WERI-Rb-1 (cell line): ENCODE measurements at places on chromosomes 1 and 21.
A peak's percentile ranks its signal among the peaks of the same experiment; 100 is the strongest.

DNA sequence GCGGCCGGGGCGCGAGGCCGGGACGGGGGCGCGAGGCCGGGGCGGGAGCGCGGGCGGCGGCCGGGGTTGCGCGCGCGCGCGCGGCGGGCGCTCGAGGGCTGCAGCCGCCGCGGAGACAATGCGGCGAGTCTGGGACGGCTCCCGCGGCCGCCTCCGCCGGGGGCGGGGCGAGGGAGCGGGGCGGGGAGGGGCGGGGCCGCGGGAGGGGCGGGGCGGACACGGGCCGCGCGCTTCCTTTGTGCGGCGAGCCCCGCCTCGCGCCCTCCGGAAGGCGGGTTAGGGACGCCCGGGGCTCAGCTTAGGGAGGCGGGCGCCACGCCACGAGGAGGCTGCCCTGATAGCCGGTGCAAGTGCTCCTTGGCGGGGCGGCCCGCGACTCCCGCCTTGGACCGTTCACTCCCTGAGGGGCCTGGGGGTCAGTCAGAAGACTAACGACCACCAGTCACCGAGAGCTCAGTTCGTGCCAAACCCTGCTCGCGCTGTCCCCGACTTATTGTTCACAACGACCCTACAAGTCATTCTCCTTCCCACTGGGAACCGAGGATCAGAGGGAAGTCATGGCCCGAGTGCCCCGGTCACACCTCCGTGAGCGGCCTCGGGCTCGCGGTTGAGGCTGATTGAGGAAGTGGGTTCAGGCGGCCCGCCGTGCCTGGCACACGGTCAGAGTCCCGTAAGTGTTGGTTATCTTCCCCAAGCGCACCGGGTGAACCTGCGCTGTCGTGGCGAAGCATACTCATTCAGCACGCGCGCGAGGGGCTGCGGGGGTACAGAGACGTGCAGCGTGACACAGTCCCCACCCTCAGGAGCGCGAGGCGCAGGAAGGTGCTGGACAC, 29.1 kb upstream of the A3GALT2 start:
- peak; percentile 87 for DNase-seq

GRCh38 chr1:79741720-79742421, 735.3 kb upstream of the ADGRL4 start:
- no peak for DNase-seq

DNA sequence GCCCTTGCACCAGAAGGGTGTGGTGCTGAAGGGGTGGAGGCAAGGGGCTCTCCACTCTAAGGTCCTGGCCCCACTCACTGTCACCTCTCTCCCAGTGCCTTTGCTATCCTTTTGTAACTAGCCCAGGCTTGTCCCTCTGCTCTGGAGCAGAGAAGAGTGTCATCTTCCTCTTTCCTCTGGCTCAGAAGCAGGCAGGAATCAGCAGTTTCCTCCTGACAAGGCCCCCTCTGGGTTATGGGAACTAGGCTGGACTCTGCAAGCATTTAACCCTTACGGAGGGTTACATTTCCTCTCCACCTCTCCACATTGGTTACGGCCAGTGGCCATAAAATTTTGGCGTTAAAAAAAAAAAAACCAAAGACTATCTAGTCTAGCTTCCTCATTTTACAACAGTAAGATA, 30.4 kb downstream of the PLXNA2 start:
- DNase-seq: no peak

DNA sequence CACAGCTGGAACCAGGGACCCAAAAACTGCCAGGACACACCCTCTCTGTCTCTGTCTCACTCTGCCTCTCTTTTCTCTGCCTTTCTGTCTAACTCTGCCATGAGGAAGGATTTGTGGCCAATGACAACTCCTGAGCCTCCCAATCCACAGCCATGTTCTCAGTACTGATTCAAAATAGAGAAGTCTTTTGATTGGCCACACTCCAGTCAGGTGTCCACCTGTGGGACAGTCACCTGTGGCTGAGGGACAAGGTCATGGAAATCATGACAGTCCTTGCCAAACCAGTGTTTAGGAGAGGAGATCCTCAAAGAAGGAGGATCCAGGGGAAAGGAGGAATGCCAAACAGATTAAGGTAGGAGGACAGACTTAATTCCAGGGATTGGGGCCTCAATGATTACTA, 15.8 kb downstream of the TINAGL1 start:
- no peak for DNase-seq

DNA sequence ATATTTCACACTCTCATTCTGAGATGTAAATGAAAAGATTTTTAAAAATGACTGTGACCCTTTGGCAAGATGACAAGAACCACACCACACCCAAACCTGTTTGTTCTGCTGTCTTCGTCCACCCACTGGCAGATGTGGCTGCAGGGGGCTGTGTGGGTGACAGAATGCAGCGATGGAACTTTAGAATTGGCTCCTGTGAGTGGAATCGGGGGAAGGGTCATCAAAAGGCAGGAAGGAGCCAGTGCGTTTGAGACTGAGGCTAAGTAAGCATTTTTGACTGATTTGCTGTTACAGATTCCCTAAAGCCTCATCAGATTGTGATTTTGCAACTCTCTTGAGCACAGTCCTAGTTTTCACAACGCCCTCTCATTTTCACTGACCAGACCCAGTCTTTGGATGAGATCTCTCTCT, 111.2 kb upstream of the ADGRL2 start:
- DNase-seq: no peak

- DNase-seq: peak; percentile 74
These were observed 642 bp downstream of the MLLT11 start for GRCh38 chr1:151060657-151061421.

GRCh38 chr1:67748630-67749029, 63.6 kb downstream of the GADD45A start:
- DNase-seq: no peak

DNA sequence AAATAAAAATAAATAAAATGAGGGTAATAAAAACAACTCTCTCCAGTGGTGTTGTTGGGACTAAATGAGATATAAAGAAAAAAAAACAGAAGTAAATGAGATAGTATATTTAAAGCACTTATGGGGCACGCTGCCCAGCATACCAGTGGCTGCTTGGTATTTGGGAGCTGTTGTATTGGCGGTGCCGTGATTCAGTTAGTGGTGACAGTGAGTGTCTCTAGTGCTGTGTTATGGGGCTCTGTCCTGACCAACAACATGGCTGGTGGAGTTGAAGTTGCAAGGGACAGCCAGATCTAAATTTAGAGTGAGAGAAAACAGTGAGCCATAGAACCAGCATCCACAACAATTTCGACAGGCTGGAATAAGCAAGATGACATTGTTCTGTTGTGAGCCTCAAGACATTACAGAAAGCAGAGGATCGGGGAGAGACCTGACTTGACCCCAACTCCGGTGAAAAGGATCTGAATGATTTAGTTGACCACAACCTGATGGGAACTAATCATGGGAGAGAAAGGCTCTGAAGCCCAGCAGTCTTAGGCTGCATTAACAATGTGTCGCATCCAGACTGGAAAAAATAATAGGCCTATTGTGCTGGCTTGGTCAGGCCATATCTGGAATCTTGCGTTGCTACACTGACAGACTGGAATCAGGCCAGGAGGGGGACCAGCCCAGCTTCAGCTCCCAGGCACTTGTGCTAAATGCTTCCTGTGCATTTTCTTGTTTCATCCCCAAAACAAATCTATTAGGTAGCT, 2.4 kb upstream of the MFSD2A start:
- DNase-seq: no peak

GRCh38 chr1:77349275-77349674, 67.5 kb downstream of the AK5 start:
- DNase-seq: no peak

- DNase-seq: no peak
These were observed 1.5 kb downstream of the HCN3 start for GRCh38 chr1:155278689-155279160.

- no peak for DNase-seq
These were observed 171.1 kb upstream of the CSF3R start for GRCh38 chr1:36653850-36654249.

GRCh38 chr21:42056996-42057689, 14.0 kb upstream of the UMODL1 start:
- no peak for DNase-seq

- DNase-seq: no peak
These were observed 35.4 kb downstream of the ADGRL2 start for GRCh38 chr1:81836007-81836626.

GRCh38 chr21:17422931-17423330, 89.9 kb upstream of the CXADR start:
- no peak for DNase-seq

GRCh38 chr1:235809688-235810397, 56.9 kb downstream of the LYST start:
- DNase-seq: no peak

- DNase-seq: no peak
These were observed 482 bp downstream of the TM2D1 start for GRCh38 chr1:61724506-61724812.

GRCh38 chr1:37071829-37072228, 37.5 kb upstream of the GRIK3 start:
- no peak for DNase-seq

GRCh38 chr1:11184973-11185372, 4.2 kb upstream of the ANGPTL7 start:
- DNase-seq: no peak

- DNase-seq: no peak
These were observed 30.9 kb upstream of the SSX2IP start for GRCh38 chr1:84721152-84721551.

GRCh38 chr1:209493559-209493958, 90.0 kb upstream of the CAMK1G start:
- no peak for DNase-seq

- peak; percentile 86 for DNase-seq
These were observed at the start of gene TP73 for GRCh38 chr1:3651930-3652547. TP73 (plus strand) TSS chr1:3652516; CDS start chr1:3682366, 29,850 bp downstream.

DNA sequence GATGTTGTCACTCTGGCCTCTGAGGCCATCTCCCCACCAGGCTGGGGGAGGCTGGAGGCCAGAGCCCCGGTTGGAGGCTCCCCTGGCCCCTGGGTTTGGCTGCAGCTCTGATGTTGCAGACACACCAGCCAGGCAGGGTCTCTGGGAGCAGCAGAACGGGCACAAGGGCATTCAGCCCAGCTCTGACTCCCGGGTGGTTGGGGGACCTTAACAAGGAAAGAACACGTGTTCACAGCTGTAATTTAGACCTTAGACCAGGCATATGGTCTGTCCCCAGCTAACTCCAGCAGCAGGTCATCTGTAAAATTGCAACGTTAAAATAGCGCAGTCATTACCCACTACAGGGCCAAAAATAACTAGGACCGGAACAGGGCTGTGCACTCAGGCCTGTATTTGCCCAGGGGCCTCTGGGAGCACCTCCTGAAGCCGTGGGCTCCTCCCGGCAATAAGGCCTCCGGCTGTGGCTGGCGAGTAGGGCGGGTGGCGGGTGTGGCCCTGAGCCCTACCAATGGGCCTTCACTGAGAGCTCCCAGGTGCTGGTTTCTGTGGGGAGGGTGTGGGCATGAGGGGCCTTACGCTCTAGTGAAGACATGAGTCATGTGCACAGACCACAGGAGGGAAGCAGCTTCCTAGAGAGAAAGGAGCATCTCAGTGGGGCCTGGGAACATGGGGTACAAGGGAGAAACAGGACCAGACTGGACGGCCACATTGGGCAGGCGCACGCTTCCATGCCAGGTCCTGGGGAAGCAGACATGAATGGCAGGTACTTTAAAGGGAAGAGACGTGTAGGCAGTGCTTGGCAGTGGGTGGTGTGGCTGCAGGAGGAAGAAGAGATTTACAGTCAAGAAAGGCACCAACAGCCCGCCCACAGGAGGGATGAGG, 6.1 kb downstream of the LDLRAP1 start:
- no peak for DNase-seq

DNA sequence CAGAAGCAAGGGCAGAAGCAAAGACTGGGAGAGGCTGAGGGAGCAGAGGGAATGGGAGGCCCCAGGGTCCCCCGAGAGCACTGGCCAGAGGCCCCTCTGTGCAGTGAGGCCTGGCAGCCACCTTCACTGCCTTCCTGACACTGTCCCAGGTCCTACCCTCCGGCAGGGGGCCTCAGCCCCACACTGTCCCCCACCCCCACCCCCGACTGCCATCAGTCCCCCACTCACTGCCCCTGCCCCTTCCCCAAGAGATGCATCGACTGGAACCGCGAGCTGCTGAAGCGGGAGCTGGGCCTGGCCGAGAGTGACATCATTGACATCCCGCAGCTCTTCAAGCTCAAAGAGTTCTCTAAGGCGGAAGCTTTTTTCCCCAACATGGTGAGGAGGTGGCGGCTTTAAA, 13.0 kb upstream of the PADI6 start:
- DNase-seq: no peak

DNA sequence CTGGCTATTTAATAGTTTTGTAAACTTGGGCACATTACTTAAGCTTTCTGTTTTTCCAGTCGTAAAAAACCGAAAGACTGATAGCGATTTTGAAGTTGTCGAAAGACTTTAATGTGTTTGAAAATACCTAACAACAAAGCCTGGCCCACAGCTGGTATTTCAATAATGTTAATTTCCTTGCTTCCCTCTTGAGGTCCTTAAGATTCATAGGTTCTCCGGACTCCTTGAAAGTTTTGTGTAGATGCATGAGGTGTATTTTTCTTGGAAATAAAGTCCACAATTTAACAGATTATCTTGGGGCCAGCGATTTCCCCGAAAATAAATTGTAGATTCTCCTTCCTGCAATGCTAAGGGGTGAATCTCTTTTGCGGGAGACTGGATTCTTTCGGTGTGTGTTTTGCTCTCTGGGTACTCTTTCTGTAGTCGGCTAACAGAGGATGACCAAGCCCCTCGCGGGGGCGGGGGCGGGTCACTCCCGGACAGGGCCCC, 735 bp upstream of the YTHDF2 start:
- no peak for DNase-seq

DNA sequence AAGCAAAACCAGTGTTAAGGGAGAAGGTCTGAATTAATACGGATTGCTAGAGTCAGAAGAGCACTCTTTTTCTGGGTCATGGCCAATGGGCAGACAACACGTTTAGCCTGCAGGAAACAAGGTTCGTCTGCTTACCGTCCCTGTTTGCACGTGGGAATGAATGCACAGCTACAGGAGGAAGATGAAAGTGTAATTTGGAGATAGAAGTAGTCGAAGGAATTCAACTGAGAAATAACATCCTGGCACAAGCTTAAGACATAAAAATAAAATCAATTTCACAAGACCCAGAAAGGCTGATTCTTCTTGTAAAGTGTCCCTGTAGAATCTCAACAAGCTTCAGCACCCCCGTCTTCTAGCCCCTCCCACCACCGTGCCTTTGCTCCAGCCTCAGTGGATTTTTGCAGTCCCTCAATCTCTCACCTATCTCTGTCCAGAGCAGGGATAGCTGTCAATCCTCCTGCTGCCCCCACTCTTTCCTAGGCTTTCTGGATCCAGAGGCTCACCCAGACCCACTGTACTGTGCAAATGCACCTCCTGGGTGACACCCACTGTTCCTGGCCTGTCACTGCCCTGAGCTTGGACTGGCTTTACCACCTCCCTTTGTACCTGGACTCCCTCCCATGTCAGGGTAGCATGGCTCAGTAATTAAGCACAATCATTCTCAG, 60.6 kb downstream of the C1orf94 start:
- no peak for DNase-seq
